Large intestine (tissue), 12 donors: ENCODE measurements at places on chromosomes 7 and 10.

DNA sequence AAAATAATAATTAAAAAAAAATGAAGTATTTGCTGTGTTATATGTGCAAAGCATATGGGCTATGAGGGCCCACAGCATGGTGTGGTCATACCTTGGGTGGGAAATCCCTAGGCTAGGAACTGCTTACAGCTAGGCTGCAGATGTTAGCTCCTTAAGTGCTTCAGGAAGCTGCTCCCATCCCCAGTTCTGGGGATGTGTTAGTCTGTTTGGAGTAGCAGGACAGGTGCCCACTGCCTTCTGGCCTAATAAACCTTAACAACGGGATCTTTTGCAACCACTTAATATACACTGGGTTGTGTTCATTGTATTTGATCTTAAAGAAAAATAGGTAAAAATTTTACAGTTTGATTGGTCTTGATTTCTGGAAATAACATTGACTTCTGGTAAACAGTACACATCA, 46.3 kb downstream of the HK1 start:
- DNase-seq: no peak

GRCh38 chr10:97399843-97400545, 1.1 kb downstream of the RRP12 start:
- peak; percentile 89 for DNase-seq

- no peak for DNase-seq
Measured at GRCh38 chr10:59279476-59279875, 82.9 kb downstream of the FAM13C start.

- no peak for DNase-seq
Measured at GRCh38 chr10:68084469-68084868, 9.4 kb upstream of the HERC4 start.

DNA sequence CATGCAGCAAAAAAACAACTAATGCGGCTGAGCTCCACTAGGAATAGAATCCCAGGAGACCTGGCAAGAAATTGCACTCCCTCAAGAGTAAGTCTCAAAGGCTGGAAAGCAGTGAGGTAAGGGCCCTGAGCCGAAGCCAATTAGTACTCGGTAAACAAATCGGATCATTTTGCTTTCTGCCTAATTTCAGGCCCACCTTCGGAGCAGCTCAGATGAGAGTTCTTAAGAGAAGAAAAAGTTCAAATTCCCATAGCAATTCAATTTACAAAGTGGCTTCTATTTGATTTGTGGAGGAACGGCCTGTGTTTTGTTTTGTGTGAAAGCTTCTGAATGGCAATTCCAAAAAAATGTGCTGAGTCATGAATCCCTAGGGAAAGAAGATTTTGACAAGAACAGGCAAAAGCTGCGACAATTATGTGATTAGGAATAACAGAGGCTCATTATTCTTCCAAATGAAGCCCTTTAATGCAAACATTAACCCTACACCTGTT, 60.9 kb downstream of the SLC16A9 start:
- DNase-seq: no peak

GRCh38 chr10:36195364-36195763, 553.3 kb upstream of the FZD8 start:
- DNase-seq: no peak

- no peak for DNase-seq
Measured at GRCh38 chr10:101774589-101775272, 1.2 kb downstream of the FGF8 start.

GRCh38 chr7:150610233-150610632, 22.0 kb downstream of the GIMAP6 start:
- no peak for DNase-seq

DNA sequence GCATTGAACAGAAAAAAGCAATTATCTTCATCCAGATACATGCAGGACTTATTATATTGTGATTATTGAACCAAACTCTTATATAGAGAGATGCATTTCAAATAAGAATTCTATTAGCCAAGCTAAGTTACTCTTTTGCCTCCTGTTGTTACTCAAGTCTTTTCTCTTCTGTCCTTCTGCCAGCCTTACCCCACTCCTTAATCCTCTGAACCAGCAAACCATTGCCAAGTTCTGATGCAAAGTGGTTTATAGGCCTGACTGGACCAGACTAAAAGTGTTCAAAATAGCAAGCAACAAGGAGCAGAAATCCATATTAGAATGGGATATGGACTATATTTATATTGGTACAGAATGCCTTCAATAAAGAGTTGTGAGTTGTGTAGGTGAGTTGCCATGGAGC, 2.2 kb upstream of the SLC26A4 start:
- DNase-seq: no peak

- no peak for DNase-seq
Measured at GRCh38 chr7:66281678-66282590, 76.8 kb downstream of the TPST1 start.

- DNase-seq: no peak
Measured at GRCh38 chr7:151115121-151115835, 29.0 kb downstream of the AGAP3 start.

DNA sequence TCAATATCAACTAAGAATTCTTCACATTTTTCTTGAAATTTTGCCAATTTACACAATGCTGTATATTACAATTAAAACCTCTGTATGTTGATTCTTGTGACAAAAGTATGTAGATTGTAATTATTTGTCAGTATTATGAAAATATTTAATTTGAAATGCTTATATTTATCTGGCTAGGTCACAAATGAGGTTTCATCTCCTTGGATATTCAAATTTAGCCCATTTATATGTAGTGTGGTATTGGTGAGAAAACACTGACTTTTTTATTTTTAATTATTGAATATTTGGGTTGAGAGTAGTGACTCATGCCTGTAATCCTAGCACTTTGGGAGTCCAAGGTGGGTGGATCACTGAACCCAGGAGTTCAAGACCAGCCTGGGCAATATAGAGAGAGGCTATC, 2.9 kb upstream of the RARRES2 start:
- DNase-seq: no peak

DNA sequence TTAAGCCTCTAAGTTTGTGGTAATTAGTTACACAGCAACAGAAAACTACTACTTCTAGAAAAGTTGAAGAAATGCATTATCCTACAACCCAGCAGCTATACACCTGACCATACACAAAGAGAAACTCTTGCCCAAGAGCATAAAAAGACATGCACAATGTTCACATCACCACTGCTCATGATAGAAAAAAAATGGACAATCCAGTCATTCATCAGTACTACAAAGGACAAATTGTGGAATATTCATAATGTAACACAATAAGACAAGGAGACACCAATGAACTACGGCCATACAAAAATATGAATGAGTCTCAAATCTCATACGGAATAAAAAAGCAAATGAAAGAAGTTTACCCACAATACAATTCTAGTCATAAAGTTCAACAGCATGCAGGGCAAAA, 87.4 kb downstream of the ZFAND4 start:
- DNase-seq: no peak

GRCh38 chr7:36261019-36261754, 108.1 kb downstream of the EEPD1 start:
- DNase-seq: no peak

GRCh38 chr10:101611096-101611905, 23.2 kb downstream of the DPCD start:
- no peak for DNase-seq

DNA sequence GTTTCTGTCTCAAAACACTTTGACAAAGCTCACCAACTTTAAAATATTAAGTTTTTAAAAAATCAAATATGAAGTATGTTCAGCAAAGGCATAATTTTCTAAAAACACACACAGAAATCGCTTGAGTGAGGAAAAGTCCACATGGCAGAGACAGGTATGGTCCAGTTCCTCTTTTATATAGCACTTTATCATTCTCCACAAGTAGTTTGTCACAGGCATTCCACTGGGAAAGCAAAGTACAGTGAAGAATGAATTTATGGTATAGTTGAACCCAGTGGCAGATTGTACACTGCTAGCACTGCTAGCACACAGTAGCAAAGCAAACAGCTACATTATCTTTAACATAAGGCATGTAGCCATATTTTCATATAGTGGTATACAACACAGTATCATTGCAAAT, 102.3 kb downstream of the HECTD2 start:
- DNase-seq: peak; percentile 77

- no peak for DNase-seq
Measured at GRCh38 chr10:70669015-70669414, 3.3 kb upstream of the ADAMTS14 start.

- DNase-seq: no peak
Measured at GRCh38 chr10:132788831-132789219, 2.9 kb upstream of the NKX6-2 start.

DNA sequence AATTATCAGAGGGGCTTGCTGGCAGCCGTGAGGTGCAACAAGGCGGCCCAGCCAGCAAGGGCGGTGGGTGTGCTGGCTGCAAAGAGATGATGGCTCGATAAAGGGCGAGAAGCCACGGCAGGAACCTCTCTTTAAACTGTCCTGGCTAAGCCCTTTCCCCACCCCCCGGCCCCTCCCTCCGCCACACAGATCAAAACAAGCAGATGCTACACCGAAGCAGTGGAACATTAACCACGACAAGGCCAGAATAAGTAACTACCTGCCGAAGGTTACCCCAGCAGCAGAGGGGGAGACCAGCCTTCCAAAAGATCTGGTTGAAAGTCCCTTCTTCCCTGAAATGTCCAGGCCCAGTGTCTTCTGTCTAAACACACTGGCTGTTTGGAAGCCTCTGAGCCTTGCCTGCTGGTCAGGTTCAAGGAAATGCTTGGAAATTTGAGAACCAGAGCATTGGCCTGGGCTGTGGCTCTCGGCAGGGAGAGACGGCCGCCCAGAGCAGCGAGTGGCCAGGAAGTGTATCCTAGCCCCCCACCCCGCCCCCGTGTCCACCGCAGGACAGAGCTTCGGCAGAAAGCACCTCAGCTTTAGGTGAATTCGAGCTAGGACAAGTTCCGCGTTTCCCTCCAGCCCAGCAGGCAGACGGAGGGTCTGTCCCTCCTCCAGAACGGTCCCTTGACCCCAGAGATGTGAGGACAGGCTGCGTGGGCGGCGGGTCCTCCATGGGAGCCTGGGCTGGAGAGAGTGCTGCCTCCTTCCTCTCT, 2.1 kb downstream of the FAM20C start:
- DNase-seq: peak; percentile 69

- no peak for DNase-seq
Measured at GRCh38 chr10:71074176-71074755, 138.1 kb upstream of the UNC5B start.

DNA sequence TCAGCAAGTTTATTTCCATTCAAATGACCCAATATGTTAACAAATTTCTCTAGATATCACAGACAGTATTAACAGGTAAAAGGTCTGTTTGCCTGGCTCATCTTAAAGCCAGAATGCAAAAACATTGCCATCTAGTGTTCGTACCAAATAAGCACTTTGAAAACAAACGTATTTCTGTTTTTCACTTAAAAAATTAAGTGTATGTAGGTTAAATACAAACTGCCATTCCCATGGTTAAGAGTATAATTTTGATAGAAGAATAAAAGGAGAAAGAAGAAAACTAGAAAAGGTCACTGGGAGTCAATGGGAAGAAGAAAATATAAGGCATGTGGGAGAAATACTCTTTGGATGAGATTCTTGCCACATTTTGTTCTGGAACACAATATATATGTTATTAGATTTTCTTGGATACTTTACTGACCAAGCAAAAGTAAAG, 51.0 kb downstream of the ORC5 start:
- no peak for DNase-seq

- no peak for DNase-seq
Measured at GRCh38 chr7:81685270-81685868, 84.5 kb downstream of the HGF start.

GRCh38 chr7:151448261-151449252, 8.6 kb upstream of the CRYGN start:
- peak; percentile 51 for DNase-seq

DNA sequence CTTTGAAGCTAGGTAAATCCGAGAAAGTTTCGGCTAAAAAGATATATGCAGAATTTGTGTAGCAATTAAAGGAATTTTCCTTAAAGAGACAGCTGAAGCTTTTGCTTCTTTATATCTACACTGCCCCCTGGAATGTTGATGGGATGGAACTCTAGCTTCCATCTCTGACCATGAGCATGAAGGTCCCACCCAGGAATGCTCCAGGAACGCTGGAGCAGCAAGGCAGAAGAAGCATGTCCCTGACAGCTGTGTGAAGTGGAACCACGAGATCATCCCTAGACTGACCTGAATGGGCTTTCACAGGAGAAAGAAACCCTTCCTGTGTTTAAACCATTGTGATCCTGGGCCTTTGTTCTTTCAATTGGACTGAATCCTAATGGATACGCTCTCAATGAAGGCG, 99.7 kb upstream of the NOBOX start:
- DNase-seq: no peak

- DNase-seq: peak; percentile 29
Measured at GRCh38 chr10:104076743-104077160, 8.9 kb downstream of the COL17A1 start.

DNA sequence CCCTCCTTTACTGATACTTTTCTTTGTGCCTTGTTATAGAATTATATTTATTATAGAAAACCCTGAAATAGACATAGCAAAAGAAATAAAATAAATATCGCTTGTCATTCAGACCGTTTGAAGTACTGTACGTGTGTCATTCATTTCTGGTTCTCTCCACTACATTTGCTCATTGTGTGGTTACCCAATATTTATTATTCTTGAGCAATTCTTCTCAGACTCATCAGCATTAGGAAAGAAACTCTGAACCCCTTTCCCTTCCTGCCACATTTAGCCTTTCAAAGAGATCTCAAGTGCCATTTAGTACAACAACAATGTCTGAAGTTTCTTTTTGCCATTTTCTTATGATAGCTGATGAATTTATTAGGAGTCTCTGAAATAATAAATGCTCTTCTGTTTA, 154.1 kb downstream of the KIAA1217 start:
- peak; percentile 45 for DNase-seq

DNA sequence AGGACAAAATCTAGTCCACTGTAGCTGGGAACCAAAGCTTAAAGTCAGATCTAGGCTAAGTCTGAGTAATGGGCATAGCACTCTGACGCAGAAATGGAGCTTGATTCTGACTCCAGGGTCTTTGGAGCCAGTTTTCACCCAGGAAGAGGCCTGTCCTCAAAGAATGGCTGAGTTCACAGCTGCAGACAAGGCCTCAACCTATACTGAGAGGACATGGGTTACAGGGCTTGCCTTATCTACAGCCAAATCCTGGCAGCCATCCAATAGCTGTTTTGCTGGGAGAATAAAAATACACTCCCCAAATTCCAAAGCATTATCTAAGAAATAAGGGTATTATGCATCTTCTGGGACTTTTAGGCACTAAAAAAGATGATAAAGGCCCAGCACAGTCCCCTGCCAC, 154.8 kb downstream of the RAPGEF5 start:
- DNase-seq: no peak

GRCh38 chr10:6667679-6668270, 87.7 kb upstream of the PRKCQ start:
- no peak for DNase-seq
